COR-L47 (cell line): ENCODE measurements at places on chromosomes 16 and 17.

GRCh38 chr16:21684199-21684598 is 20.4 kb downstream of the OTOA start:
- DNase-seq: peak; percentile 25

DNA sequence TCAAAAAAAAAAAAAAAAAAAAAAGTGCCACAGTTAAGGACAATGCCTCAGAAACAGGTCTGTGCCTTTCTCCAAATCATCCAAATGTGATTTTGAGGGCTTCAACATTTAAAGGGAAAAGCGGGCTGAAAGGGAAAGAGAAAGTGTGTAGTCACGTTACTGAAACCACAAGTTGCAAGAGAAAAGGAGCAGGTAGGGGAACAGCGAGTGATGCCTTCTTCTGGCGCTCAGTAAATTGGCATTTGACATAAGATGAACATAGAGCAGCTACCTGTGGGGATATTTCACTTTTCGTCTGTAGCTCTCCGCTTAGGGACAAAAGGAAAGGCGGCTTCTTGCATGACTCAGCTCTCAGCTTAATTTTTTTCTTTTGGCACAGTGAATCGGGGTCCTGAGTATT is 11.1 kb downstream of the CMTM2 start:
- DNase-seq: no peak

- DNase-seq: no peak
Measured at GRCh38 chr16:63066552-63066951, 1030.3 kb upstream of the CDH8 start.

- DNase-seq: no peak
Measured at GRCh38 chr16:78773706-78774105, 674.3 kb downstream of the WWOX start.

DNA sequence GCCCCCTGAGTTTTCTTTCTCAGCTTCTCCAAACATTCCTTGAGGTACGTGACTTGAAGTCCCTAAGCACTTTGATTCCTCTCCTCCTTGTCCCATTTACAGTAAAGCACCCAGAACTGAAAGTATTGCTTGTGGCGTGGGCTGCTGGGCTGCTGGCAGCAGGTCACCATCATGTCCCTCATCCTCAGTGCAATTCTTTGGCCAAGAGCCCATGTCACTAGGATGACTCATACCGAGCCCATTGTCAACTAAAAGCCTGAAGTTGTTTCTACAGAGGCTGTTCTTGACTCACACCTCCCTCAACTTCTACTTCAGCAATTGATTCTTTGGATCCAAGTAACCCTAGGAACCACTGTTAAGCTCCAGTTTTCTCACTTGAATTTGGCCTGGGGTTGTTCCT is 54.3 kb downstream of the KPNA2 start:
- peak; percentile 19 for DNase-seq

DNA sequence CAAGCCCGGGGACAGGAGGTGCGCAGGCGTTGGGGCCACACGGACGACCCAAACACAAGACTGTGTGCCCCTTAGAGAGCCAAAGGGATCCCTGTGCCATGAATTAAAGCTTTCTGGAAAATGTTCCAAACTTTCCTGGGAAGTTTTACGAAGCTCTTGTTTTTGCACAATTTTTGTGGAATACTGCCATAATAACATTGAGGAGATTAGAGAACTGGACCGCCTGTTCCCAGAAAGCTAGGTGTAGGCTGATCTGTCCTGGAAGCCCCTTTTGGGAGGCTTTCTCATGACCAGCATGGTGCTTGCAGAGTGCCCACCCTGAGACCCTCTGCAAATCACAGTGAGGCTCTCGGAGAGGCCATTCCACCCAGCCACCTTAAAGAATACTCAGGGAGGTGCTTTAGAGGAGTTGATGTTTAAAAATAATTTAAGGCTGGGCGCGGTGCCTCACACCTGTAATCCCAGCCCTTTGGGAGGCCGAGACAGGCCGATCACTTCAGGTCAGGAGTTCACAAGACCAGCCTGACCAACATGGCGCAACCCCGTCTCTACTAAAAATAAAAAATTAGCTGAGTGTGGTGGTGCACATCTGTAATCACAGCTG is 1.1 kb downstream of the KDM8 start:
- DNase-seq: no peak

- no peak for DNase-seq
Measured at GRCh38 chr17:67055811-67056745, 11.7 kb downstream of the CACNG1 start.

GRCh38 chr17:68169840-68170239 is 78.0 kb upstream of the AMZ2 start:
- no peak for DNase-seq

- no peak for DNase-seq
Measured at GRCh38 chr17:78774956-78775571, 7.0 kb downstream of the CYTH1 start.

DNA sequence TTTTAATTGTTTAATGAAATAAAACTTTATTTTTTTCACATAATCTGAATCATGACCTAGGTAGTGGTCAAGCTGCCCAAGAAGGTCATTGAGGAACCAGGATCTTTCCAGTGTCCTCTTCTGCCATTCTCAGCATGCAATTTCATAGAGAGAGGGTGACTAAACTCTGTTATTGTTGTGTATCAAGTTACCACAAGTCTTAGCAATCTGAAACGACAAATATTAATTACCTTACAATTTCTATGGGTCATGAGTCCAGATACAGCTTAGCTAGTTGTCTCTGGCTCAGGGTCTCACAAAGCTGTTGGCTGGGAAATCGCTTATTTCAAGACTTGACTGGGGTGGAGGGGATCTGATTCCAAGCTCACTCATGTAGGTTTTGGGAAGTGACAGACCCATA is 37.6 kb downstream of the FTO start:
- DNase-seq: no peak

DNA sequence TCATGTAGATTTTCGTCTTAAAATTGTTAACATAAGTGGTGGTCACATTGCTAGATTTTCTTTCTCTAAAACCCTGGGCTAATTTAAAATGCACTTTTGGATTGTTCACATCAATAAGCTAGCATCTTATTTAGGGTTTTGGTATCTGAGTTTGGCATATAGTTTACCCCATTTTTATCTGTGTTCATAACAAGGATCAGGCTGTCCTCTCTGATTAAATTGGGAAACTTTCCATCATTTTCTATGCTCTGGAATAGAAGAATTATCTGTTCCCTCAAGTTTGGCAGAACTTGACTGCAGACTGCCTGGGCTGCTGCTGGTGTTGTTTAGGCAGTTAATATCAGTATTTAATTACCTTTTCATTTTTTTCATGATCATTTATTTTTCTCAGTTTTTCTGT is 1.8 kb downstream of the SPECC1 start:
- no peak for DNase-seq

DNA sequence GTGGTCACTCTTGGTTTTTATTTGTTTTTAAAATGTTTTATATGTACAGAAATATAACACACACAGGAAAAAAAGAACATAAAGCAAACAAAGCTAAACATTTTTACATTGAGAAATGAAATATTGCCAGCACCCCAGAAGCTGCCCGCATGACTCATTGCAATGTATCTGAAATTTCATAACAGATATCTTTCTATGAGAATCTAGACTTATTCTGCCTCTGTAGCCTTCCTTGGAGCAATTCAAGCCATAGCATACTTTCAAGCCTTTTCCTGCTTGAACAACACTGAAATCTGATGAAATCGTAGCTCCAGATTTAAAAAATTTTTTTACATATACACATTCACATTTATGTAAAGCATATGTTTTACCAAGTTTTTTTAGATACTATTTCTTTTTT is 86.9 kb downstream of the RBBP6 start:
- DNase-seq: no peak
